ENCODE measurements at places on chromosomes 2 and 18.
A peak's percentile ranks its signal among the peaks of the same experiment; 100 is the strongest.

DNA sequence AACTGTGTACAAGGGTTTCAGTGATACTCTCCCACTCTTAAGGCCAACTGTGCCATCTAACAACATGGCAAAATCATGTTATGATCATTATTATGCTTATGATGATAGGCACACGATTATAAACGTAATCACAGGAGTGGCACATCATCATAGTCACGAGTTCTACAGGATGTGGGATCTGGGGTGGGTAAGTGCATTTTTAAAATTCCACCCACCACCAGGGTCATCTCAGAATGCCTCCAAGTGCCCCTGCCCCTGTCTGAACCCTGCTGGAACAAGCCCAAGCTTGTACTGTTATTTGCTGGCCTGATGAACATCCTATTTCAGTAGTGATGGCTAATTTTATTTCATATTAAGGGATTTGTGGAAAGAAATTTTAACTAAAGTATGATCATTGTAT, 117.8 kb downstream of the PTPRM start:
- no peak for DNase-seq

DNA sequence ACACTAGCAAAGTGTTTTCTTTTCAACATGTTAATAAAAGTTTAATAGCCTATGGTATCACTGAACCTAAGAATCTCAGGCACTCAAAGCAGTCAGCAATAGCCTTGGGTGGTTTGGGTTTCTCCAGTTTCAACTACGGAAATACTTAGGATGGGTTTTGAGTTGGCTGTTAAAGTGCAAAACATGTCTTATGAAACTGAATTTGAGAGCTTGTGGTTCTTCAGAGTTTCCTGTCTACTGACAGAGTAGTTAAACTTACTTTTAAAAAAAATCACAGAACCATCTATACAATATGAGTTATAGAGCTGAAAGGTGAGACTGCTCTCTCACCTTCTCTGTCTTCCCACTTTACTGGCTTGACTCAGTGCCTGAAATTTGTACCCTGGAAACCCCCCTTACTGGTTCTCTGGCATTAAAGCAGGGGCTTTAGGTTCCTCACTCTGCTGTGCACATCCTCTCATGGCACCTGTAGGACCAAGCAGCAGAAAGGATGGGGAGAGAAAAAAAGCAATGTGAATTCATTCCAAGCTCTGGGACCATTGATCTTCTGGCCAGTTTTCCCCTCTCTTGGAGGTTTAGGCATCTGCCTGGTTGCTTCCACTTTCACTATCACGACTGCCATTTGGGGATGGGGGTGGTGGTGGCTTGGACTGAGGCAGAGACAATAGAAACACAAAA, 18.1 kb downstream of the CCDC141 start:
- DNase-seq: peak; percentile 34

- DNase-seq: no peak
These were observed 188.3 kb downstream of the ETAA1 start for GRCh38 chr2:67585400-67585799.

DNA sequence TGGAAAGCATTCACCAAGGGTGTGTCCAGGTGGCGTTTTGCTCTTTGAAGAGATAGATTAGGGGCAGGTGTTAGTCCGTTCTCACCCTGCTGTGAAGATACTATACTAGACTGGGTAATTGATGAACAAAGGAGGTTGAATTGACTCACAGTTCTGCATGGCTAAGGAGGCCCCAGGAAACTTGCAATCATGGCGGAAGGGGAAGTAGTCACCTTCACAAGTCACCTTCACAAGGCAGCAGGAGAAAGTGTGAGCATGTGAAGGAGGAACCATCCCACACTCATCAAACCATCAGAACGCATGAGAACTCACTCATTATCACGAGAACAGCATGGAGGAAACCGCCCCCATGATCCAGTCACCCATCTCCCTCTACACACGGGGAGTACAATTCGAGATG, 135.7 kb upstream of the NFATC1 start:
- DNase-seq: no peak

- DNase-seq: no peak
These were observed 224.4 kb upstream of the MC4R start for GRCh38 chr18:60596928-60597327.

DNA sequence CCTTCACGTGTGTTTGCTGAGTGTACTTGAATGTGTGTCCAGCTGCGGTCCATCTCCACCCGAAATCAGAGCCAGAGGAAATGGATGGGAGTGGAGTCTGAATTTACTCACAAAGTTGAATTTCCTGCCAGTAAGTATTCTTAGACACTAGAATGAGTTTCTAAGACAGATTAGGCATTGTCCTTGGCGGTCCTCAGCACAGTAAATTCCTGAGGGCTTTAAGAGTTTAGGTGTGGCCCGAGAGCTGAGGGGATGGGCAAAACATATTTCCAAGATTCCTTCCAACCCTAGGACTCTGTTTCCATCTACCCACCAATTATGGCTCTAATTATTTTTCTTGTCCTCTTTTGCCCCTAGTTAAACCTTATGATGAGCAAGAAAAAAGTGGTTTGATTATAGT, 90.3 kb upstream of the PHLPP1 start:
- DNase-seq: no peak

- DNase-seq: no peak
These were observed 154.6 kb downstream of the OSR1 start for GRCh38 chr2:19203866-19204265.
